Smooth muscle cell of bladder (primary cell): ENCODE measurements at places on chromosomes 5 and 9. TPM values are rescaled to one million over a fixed set of nuclear protein-coding genes. Genes with fewer than 3 reads are reported as not detected.

Gene DAPK1
- total RNA-seq: 23.8 and 30.0 TPM in 2 replicates

Gene GPR151
- not detected in 2 replicates for total RNA-seq

Gene PCDHGA2
- total RNA-seq: 2.7 and 2.8 TPM in 2 replicates

Gene PCDHA1
- total RNA-seq: under 0.01 TPM in 2 replicates
